ENCODE measurements at places on chromosomes 7 and 10.

DNA sequence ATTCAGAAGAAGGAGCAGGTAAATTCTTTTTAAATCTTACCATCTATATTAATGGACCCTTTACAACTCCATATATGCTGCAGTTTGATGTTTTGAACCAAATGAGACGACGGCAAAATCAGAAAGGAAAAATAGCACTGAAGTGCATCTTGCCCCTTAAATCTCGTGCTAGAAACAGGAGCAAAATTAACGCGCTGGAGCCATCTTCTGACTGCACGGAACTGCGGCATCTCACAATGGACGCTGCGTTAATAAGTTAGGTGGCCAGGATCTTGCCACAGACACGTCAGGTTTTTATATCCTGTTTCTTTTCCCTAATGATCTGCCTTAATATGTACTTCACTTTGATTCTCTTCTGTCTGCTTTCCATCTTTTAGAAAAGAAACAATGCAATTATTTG, 354.5 kb downstream of the TFEC start:
- peak; percentile 32 for DNase-seq

DNA sequence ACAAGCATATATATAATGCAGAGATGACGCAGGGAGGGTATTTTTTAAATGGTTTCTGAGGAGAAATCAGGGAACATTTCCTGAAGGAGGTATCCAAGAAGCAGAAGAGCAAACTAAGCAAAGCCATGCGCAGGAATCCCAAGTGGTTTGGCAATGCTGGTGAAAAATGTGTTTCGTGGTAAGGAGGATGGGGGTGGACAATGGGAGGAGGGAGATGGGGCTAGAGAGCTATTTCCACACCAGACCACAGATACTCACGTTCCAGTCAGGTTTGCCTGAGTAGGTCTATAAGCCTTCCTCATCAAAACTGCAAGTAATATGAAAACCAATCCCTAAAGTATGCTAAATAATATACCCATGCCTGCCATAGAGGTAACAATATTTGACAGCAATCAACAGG, 223.7 kb upstream of the MKLN1 start:
- no peak for DNase-seq

- no peak for DNase-seq
Measured at GRCh38 chr10:68666280-68666760, 54.7 kb upstream of the CCAR1 start.

GRCh38 chr10:98332623-98333269, 64.8 kb upstream of the LOXL4 start:
- DNase-seq, result no peak
